ENCODE measurements at places on chromosomes 4 and X.

DNA sequence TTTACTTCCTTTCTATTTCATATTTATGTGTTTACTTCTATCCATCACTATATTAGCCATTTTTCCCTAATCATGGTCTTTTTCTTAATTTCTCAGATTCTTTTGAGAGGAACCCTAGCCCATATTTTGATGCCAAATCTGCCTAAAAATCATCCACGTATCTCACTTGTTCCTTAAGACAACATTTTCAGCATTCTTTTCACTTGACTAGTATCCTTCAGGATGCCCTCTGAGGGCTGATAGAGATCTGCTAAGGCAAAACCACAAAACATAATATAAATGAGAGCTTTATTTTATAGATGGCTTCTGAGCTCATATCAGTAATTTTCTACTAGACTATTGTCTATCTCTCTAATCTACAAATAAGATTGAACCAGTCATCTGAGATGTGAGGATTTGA, 341.9 kb downstream of the GPM6A start:
- no peak for DNase-seq

GRCh38 chr4:147599206-147599605, 18.0 kb upstream of the TMEM184C start:
- no peak for DNase-seq

GRCh38 chr4:10977534-10977933, 293.0 kb upstream of the CLNK start:
- no peak for DNase-seq

DNA sequence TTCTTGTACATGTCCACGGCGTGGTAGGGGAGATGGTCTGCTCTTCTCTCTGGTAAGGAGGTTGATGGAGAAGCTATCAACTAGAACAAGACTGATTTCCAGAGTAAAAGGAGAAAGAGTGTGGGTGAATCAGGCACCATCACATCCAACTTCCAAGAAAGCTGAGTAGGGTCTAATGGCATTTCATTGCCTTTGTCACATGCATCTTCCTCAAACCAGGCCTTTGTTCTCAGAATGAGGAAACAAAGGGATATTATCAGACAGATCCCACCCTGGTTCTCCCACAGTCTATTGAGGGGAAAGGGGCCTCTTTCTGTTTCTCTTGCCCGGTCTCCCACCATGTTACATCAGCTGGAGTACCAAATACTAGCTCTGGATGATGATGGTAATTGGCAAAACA, 160.2 kb upstream of the RBPJ start:
- no peak for DNase-seq

DNA sequence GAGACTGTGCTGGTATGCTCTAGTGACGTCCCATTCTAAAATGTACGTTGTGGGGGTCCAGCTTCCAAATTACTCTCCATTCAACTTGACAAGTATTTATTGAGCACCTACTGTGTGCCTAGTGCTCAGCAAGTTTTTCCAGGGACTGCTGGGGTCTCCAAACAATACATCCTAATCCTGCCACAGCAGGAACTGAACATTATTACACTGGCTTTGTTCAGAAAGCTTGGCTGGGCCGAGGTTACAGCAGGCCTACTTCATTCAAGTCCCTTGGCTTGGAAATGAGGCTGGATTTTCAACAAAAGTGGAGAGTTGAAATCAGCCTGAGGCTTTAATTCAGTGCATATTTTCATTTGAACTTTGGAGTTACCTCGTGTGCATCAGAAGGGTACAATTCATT, 78.0 kb downstream of the GUCY2F start:
- no peak for DNase-seq

DNA sequence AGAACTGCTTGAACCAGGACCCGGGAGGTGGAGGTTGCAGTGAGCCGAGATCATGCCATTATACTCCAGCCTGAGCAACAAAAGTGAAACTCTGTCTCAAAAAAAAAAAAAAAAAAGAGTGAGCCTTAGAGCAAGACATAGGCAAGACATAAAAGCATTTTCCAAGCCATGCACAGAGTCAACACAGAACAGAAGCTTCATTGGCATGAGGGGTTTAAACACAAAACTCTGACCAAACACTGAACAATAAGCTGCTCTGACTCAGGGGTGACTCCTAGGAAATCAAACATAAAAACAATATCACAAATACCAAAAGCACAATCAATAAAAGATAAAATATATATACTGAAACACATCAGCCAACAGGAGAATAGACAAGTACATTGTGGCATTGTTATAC, 136.8 kb downstream of the PLS3 start:
- no peak for DNase-seq

- DNase-seq = no peak
Observed at GRCh38 chr4:22988526-22988925, 295.8 kb downstream of the GBA3 start.

DNA sequence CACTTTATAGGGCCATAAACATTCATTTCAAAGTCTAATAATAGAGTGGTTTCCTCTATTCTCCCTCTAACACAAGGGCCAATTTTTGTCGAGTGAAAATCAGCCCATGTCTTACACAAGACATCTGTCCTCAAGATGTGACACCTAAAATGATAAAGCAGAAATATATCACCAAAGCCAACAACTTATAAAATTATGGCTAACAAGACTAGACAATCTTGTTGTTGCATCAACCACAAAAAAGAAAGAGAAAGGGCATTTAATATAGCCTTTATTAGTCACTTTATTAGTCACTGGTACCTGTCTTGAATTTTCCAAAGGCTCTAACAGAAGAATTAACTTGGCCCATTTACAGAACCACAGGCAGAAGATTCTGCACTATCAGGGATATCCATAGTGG, 161.6 kb downstream of the SMIM20 start:
- no peak for DNase-seq

DNA sequence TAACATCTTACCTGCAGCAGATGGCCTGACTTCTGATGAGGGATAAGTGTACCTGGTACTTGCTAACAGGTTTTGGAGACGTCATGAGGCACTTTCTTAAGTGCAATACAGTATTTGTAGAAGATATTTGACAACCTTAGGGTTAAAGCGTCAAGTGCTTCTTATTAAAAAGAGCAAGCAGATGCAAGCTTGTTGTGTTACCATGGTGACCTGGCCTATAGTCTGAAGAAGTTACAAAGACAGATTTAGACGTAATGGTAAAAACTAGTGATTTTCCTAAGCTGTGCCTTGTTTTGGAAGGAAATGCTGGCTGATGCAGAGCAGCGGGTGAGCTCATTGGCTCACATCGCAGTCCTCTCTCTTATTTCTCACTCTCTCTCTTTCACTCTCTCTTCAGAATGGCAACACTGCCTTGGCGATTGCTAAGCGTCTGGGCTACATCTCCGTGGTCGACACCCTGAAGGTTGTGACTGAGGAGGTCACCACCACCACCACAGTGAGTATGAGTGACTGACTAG, 243.6 kb downstream of the ANK2 start:
- DNase-seq = no peak

DNA sequence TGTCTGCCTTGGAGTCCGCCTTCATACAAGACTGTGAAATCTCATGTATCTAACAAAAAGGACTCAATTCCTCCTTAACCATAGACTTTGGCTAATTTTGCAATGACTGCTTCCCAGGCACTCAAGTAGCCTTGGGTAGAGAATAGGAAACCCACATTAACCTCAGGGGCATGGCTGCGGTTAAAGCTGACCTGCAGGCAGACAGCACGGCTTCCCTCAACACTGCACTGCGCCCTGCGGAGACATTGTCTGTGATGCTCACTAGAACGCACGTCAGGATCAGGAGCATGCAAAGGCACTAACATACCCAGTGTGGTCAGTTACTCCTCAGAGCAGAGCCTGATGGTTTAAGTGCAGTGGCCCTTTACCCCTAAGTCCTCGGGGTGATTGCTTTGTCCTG, 10.3 kb upstream of the GPR143 start:
- DNase-seq = no peak

GRCh38 chrX:2928191-2928582, 952 bp downstream of the ARSD start:
- no peak for DNase-seq

DNA sequence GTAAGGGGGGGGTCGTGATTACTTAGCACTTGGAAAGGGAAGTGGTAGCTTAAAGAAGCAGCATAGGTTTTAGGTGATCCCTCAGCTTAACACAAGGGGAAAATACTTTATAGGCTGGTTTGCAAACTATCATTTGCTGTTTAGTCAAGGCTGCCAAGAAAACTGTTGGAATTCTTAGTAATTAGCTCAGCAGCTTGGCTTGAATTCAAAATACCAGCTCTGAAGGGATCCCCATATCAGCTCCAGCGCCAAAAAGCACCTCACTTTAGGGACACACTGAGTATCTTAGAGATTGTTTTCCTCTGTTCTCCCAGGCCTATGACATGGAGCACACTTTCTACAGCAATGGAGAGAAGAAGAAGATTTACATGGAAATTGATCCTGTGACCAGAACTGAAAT, 8.8 kb downstream of the TNMD start:
- DNase-seq = no peak

- no peak for DNase-seq
Observed at GRCh38 chr4:73499996-73500765, 18.6 kb downstream of the AFM start.

DNA sequence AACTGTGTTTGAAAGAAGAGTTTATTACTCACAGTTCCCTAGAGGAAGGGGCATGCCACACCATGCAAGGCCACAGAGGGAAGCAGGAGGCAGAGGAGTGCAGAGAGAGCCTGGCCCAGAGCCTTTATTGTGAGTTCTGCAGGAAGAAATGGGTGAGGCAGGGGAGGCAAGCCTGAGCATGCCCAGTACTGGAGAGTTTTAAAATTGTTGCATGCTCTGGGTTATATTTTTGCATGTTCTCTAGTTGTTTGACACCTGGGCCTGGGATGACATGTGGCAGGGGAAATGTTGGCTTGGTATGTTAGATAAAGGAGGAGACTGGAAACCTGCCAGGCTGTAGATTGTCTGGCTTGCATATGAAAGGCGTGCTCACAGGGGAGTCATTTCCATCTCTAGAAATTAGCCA, 19.7 kb upstream of the CRMP1 start:
- no peak for DNase-seq

- DNase-seq = no peak
Observed at GRCh38 chr4:66842026-66842723, 703.1 kb downstream of the CENPC start.

DNA sequence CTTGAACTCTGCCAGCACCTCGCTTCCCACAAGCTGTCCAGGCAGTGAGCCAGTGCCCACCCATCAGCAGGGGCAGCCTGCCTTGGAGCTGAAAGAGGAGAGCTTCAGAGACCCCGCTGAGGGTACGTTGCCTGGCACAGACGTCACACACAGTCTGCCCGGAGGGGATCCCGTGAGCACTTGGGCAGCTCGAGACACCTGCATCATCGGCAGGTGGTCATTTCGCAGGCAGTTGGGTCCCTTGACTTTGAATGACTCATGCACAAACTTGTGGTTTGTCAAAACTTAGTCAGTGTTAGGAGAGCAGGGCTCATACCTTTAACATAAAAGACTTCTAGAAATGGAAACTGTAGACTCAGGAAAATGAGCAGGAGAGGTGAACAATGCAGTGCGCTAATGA, 9.9 kb downstream of the TACC3 start:
- DNase-seq = no peak
